Ammon's horn (tissue), 1 donor: ENCODE measurements at places on chromosomes 16 and 17.

- no peak for DNase-seq
Measured at GRCh38 chr17:1239210-1239609, 31.0 kb upstream of the BHLHA9 start.

DNA sequence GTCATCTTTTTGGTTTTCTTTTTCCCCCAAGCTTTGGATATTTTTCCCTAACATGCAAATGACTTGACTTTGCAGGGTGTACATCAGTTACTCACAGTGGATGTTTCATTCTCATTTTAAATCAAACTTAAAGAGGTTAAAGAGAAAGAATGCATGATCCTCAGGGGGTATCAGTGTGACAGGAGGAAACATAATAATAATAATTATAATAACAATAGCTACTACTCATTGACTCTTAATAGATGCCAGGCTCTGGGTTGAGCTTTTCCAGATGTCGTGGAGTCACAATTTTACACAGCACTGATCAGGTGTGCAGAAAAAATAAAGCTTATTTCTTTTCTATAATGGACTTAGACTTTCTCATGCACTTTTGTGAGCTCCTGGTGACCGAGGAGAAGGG lies 157.2 kb upstream of the CACNG3 start:
- DNase-seq = no peak

GRCh38 chr16:69712277-69712676 lies 14.1 kb downstream of the NQO1 start:
- no peak for DNase-seq

- DNase-seq = no peak
Measured at GRCh38 chr17:42521036-42521435, 15.0 kb upstream of the NAGLU start.

GRCh38 chr17:70168977-70169708 lies at the start of gene KCNJ2:
Gene KCNJ2, plus strand, starts transcription at chr17:70169532. Its CDS starts 5,508 bp downstream, at chr17:70175040.
- DNase-seq = peak; percentile 94

DNA sequence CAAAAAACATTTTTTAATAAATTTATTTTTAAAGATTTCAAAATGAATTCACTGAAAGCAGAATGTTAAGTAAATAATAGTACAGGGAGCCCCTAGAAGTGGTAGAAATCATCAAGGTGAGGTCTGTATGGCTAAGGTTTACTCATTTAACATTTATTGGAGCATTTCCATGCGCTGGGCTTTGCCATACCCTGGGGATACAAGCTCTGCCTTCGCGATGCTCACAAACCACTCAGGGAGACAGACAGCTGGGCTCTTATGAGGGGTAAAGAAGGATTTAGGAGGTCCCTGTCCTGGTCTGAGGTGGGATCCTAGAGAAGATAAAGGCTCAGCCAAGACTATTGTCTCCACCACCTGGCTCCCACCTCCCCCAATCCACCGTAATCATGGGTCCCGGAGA lies 11.3 kb upstream of the LPCAT2 start:
- no peak for DNase-seq
